Astrocyte of the hippocampus (primary cell): ENCODE measurements at places on chromosomes 4 and X.

DNA sequence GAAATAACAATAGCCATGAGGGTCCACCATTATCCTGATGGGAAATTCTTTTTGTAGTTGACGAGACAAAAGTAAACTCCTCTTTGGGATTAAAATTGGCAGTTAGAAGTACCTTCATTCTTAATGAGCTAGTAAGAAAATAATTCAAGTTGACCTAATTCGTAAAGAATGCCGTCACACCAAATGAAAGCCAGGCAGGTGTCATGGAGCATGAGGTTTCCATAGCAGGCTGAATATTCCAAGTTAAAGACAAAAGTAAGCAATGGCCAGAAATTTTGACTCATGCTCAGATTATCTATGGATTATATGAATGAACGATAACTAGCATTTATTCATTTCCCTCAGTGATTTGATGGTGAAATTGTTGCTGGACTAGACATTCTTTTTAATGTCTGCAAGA lies 192.2 kb upstream of the FAT1 start:
- peak; percentile 63 for DNase-seq

DNA sequence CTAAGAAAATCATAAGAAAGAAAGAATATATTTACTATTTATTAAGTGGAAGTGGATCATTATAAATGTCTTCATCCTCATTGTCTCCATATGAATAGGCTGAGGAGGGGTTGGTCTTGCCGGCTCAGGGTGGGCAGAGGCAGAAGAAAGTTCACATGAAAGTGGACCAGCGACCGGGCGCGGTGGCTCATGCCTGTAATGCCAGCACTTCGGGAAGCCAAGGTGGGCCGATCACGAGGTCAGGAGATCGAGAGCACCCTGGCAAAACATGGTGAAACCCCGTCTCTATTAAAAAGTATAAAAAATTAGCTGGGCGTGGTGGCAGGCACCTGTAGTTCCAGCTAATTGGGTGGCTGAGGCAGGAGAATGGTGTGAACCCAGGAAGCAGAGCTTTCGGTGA lies 1145.4 kb downstream of the STIM2 start:
- no peak for DNase-seq

- no peak for DNase-seq
These were observed 362.0 kb downstream of the ADAM29 start for GRCh38 chr4:175280153-175280552.

DNA sequence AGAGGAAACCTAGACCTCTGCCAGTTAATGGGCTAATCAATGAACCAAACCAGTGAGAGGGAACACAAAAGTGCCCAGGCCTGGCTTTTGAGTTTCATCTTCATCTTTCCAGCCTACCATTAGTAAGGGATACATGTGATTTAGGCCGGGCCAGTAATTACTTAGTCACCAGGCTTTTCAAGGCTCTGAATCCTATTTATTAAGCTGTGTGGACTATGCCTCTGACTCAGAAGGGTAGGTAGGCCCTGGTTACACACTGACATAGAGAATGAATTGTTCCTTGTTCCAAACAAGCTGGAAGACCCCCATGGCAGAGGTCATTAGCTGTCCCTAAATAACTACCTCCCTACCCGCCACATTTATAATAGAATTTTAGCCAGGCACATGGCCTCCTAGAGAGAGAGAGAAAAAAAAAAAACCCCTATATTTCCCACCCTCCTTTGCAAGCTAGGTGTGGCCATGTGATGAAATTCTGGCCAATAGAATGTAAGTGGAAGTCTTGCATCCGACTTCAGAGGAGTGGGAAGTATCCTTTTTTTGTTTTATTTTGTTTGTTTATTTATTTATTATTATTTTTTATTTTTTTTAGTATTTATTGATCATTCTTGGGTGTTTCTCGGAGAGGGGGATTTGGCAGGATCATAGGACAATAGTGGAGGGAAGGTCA lies 112.3 kb upstream of the BCOR start:
- peak; percentile 51 for DNase-seq

DNA sequence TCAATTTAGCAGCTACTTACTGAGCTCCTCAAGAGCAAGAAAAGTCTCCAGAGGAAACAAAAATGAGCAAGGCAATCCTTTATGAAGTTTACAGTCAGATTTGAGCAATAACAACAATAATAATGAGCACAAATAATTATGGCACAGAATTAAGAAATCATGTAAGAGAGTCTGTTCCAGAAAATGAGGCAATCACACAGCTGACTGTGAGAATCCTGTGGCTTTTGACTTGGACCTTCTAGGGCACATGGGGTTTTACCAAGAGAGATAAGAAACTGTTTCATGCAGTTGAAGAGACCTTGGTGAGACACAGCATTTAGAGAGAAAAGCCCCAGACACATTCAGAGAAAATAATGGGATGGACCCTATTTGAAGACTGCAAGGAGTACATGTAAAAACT lies 362.6 kb upstream of the MAGEB2 start:
- DNase-seq, result no peak

GRCh38 chr4:42313872-42314271 lies 83.4 kb upstream of the SHISA3 start:
- no peak for DNase-seq

GRCh38 chr4:24564488-24564887 lies 19.9 kb downstream of the DHX15 start:
- no peak for DNase-seq
